ENCODE measurements at places on chromosomes 5 and 9.
A peak's percentile ranks its signal among the peaks of the same experiment; 100 is the strongest.

GRCh38 chr5:154966081-154966841 lies 25.4 kb downstream of the MRPL22 start:
- DNase-seq, result peak; percentile 95

GRCh38 chr9:4864234-4864661 lies 71.5 kb downstream of the RCL1 start:
- DNase-seq, result no peak

- DNase-seq, result no peak
Measured at GRCh38 chr9:74953235-74953751, 581 bp upstream of the C9orf40 start.

- DNase-seq, result no peak
Measured at GRCh38 chr5:123398058-123398733, 25.0 kb downstream of the CEP120 start.

GRCh38 chr9:96139592-96140295 lies 162.2 kb downstream of the HSD17B3 start:
- DNase-seq, result no peak

GRCh38 chr5:53013857-53014256 lies 24.7 kb downstream of the ITGA2 start:
- no peak for DNase-seq

- no peak for DNase-seq
Measured at GRCh38 chr5:67617051-67617450, 420.5 kb upstream of the CD180 start.

All from kidney capillary endothelial cell (primary cell).